Mucosa of gallbladder (tissue), 1 donor: ENCODE measurements at places on chromosomes 2 and 18. TPM values are rescaled to one million over a fixed set of nuclear protein-coding genes. Genes with fewer than 3 reads are reported as not detected.

DNA sequence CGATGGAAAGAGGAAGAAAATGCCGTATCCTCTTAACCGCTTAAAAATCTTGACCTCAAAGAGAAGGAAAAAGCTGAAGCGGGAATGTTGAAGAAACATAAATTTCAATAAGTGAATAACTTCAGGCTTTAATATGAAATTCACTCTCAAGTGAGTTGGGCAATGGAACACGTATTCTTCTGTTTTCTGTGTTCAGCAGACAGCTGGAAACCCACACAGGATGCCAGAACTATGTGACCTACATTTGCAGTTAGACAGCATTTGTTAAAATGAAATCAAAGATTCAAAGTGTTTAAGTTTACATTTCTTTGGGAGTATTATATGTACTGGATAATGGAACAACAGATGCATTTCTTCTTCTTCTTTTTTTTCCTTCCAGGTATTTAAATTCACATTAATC is 80.5 kb upstream of the SPATS2L start:
- DNase-seq, result peak; percentile 22

- DNase-seq, result no peak
Measured at GRCh38 chr18:77052297-77052982, 80.1 kb downstream of the MBP start.

- peak; percentile 40 for DNase-seq
Measured at GRCh38 chr2:215830304-215830703, 183.0 kb downstream of the MREG start.

- DNase-seq, result no peak
Measured at GRCh38 chr2:210562502-210563080, 6.2 kb downstream of the CPS1 start.

DNA sequence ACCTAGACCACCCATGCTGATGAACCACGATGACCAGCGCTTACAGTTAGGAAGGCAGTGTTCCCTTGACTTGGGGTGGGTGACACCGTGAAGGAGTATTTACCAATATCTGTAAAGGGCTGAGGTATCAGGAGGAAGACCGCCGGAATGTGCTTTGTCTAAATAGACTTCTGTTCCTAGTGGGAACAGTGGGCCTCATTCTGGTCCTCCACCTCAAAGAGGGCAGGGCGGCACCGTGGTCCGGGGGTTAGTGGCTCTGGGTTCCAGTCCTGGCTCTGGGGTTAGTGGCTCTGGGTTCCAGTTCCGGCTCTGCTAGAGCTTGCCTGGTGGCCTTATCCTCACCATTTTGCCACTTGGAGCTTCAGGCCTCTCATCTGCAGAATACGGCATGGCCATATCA is 91.6 kb upstream of the SMAD2 start:
- no peak for DNase-seq

DNA sequence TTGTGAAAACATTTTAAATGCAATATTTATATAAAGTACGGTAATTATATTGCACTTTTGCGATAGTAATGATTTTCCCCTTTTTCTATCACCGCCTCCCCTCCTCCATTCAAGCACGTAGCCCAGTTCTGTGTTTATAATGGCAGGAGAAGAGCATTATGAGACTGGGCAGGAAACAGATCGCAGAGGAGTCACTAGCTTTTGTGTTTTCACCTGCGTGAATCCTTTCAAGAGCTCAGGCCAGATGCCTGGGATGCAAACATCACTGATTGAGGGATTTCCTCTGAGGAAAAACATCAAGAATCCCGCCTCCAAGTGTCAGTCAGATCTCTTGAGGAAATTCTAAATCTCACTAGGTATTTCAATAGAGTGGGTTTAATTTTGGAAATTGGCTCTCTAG is 178.4 kb upstream of the FN1 start:
- no peak for DNase-seq

DNA sequence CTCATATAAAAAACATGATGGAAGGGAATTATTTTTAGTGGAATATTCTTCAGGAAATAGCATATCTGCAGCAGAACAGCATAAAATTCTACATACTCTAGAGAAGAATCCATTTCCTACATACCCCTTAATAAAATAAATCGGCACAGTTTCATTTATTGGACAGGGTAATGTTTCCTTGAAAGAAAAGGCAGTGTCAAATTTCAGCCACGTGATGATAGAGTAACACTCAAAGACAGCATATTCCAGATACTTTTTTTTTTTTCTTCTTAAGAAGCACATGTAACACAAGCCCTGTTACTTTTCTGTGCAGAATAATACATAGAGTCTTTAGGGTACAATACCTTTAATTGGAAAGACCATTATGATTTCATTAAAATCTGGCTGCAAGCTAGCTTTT is 204.4 kb downstream of the SRBD1 start:
- DNase-seq, result no peak

TMEFF2 gene
- total RNA-seq, result 12.8 TPM

RGPD3 gene
- 0.14 TPM for total RNA-seq

ARID5A gene
- 30.2 TPM for total RNA-seq

RNF103 gene
- 93.3 TPM for total RNA-seq

AQP12B gene
- total RNA-seq, result not detected

CCDC85A gene
- total RNA-seq, result 1.8 TPM

SOX11 gene
- 0.03 TPM for total RNA-seq
